ENCODE measurements at places on chromosomes 16 and 17. TPM values are rescaled to one million over a fixed set of nuclear protein-coding genes. Genes with fewer than 3 reads are reported as not detected.

- no peak for DNase-seq
Measured at GRCh38 chr17:75832652-75833400, 11.4 kb downstream of the UNC13D start.

GRCh38 chr16:66207883-66208265 lies 158.6 kb upstream of the CDH5 start:
- no peak for DNase-seq

Gene PPP1R1B
- not detected for polyA plus RNA-seq

Gene WNT9B
- polyA plus RNA-seq: not detected

GRCh38 chr17:17324616-17325015 lies 21.4 kb downstream of the NT5M start:
- DNase-seq: no peak

GRCh38 chr17:8391711-8392110 lies 5.9 kb downstream of the RNF222 start:
- DNase-seq: no peak

Gene CHST4
- polyA plus RNA-seq: not detected

DNA sequence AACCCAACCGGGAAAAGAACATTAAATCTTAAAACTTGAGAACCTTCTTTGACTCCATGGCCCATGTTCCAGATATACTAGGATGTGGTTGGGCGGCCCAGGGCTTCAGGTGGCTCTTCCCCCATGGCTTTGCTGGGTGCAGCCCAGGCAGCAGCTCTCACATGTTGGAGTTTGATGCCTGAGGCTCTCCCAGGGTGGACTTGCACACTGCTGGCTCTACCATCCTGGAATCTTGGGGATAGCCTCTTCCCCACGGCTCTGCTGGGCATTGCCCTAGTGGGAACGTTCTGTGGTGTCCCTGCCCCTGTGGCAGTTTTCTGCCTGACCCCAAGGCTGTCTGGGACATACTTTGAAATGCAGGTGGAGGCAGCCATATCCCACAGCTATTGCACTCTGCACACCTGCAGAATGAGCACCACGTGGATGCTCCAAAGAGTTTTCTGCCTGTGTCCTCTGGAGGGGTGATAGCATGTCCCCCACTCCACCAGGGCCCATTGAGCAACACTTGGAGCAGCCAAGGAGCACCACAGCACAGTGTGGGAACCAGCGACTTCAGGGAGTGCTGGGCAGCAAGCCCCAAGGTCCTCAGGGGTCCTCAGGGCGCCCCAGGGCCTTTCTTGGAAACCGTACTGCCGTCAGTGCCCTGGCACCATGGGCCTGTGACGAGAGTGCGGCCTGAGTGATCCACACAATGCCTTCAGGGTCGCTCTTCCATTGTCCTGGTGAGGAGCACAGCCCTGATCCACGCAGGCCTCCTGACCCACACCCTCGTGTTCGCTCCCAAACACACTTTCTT lies 70.8 kb downstream of the GOSR1 start:
- DNase-seq: no peak

GRCh38 chr16:53666786-53667415 lies 36.8 kb downstream of the RPGRIP1L start:
- DNase-seq: no peak

Gene TMEM92
- not detected for polyA plus RNA-seq

Gene HSPB9
- polyA plus RNA-seq: not detected

DNA sequence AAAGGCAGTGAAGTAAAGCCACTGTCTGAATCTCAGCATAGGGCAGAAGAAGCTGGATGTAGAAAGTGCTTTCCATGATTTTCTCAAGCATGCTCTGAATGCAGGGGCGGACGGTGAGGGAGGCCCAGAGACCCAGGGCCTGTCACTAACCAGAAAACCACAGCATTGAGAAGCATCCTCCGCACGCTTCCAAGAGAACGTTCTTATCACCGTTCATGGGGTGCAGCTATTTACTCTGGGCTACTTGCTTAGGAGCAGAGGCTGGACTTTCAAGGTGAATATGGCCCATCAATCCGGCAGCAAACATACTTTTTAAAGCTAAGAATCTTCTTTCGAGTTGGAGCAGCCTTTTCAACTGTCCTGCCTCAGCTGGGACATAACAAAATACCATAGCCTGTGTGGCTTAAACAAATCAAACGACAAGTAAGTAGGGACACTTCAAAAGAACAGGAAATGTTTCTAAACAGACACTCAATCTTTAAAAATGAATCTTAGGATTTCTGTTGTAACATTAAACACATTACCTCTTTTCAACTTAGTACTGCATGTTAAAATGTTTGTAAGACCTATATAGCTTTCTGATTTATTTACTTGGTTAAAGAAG lies 46.5 kb upstream of the CDRT4 start:
- no peak for DNase-seq

GRCh38 chr17:77847221-77848085 lies 111.0 kb upstream of the TNRC6C start:
- DNase-seq: no peak
